ENCODE measurements at places on chromosomes 12 and 14.

DNA sequence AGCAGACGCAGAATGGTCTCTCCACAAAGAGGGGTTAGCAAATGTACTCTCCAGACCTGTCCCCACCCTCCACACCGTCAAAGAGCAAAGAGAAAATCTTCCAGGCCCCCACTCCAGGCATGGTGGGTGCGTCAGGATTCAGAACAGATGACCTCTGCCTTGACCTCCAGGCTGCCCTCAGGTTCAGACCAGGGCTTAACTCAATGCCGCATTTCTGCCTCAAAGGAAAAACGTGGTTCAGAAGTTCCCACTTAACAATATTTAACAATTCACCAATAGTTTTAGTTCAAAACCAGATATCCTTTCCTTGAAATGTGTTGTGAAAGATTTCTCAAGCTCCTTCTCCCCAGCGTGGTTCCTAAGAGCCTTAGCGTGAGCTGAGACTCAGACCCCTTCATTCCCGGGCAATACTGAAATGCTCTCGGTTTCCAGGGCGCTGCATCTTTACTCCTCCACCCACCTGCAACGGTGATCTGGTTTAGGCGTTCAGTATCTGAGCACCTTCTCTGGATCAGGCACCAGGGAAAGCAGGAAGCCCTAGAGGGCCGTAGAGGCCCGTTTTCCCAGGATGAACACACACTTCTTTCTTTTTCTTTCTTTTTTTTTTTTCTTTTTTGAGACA, 22.9 kb downstream of the HSP90AA1 start:
- DNase-seq: no peak

DNA sequence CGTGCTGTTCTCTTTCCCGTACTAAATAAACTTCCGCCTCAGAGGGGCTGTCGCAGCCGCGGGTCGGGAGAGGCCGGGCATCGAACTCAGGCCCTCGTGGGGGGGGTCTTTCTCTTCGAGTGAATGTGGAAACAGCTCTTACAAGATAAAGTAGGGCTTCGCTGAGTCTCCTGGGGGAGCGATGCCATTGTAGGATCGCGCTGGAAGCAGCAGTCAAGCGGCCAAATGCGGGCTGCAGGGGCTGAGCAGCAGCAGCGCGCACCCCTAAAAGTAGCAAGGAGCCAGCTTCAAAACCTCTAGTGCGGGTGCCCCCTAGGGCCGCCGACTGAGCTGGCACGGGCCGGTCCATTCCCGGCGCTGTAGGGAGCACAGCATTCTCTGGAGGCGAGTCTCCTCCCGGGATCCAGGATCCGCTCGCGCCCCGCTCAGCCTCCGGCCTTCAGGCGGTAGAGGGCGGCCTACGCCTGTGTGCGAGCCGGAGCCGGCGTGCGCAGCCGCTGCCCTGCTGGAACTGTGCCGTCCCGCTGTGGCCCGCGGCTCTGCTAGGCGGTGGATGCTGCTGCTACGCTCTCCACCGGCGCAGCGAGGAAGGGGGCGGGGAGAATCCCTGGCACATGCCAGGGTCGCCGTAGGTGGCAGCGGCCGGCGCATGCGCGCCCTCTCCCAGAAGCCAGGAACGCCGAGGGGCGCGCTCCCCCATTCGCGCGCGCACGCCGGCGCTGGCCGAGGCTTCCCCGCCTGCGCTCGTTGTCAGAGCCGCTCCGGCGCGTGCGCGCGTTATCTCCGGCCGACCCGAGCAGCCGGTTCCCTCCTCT, at the start of gene FUT8:
TSS of gene FUT8 (plus strand) at position 699 of the 815 bp plus-strand sequence. CDS start 148,834 bp downstream, outside the sequence.
- DNase-seq: peak; percentile 97

- peak; percentile 43 for DNase-seq
Observed at GRCh38 chr14:98210045-98210672, 1061.8 kb downstream of the BCL11B start.

DNA sequence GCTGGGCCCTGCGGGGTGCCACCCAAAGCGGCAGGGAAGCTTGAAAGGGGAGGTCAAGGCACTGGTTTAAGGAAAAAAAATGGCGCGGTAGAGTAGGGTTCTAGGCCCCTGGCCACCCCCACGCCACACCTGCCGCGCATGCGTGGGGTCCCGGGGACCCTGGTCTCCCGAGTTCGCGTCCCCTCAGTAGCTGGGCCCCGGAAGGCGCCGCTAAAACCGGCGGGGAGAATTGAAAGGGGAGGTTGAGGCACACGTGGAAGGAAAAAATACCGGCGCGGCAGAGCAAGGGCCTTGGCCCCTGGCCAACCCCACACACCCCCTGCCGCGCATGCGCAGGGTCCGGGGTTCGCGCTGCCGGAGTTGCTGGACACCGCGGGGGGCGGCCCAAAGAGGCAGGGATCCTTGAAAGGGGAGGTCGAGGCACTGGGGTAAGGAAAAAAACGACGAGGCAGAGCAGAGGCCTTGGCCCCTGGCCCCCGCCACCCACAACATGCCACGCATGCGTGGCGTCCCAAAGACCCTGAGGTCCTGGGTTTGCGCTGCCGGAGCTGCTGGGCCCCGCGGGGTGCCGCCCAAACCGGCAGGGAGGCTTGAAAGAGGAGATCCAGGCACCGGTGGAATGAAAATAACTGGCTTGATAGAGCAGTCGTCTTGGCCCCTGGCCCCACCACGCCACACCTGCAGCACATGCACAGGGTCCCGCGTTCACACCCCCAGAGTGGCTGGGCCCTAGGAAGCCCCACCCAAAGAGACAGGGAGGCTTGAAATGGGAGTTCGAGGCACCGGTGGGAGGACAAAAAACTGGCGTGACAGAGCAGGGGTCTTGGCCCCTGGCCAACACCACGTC, 314.5 kb downstream of the ALG10 start:
- no peak for DNase-seq

DNA sequence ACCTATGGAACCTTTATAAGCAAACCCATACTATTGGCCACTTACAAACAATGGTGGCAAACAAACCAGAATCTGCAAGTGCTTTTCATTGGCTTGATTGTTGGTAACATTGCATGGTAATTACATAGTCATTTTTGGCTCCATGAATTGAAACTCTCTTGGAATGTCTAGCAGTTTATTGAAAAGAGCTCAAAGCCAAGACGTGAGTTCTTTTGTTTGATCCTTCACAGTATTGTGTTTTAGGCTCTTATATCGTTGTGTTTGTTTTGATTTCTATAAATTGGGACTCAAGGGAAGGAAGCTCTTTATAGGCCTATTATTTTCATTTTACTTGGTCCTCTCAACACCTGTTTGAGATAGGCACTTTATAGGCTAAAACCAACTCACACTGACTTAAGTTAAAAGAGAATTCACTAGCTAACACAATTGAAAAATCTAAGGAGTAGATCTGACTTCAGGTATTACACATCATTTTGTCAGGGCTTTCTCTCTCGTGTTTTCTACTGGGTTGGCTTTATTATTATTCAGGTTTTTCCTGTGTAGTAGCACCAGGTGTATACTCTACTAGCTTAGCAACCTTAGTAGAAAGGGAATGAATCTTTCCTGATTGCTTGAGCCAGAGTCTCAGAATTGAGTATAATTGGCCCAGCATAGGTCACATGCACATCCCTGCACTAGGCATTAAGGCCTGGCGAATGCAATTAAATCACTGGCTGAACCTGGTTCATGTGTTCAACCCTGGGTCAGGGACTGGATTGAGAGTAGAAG, 341.4 kb downstream of the RAD51B start:
- DNase-seq: no peak

DNA sequence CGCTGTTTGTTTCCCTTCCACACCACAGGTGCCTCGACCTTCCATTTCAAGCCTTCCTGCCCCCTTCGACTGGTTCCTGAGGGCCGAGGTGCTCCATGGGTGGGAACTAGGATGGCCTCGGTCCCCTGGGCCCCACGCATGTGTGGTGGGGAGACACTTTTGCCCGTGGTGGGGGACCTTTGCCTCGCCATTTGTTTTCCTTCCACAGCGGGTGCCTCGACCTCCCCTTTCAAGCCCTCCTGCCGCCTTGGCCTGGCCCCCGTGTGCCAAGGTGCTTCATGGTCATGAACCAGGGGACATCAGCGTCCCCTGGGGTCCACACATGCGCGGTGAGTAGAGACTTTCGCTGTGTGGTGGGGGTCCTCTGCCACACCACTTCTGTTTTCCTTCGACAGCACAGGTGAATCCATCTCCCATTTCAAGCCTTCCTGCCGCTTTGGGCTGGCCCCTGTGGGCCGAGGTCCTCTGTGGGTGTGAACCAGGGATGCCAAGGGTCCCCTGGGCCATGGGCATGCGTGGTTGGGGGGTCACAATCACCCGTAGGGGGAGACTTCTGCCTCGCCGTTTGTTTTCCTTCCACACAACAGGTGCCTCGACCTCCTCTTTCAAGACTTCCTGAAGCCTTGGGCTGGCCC, 364.4 kb downstream of the ALG10 start:
- DNase-seq: no peak

DNA sequence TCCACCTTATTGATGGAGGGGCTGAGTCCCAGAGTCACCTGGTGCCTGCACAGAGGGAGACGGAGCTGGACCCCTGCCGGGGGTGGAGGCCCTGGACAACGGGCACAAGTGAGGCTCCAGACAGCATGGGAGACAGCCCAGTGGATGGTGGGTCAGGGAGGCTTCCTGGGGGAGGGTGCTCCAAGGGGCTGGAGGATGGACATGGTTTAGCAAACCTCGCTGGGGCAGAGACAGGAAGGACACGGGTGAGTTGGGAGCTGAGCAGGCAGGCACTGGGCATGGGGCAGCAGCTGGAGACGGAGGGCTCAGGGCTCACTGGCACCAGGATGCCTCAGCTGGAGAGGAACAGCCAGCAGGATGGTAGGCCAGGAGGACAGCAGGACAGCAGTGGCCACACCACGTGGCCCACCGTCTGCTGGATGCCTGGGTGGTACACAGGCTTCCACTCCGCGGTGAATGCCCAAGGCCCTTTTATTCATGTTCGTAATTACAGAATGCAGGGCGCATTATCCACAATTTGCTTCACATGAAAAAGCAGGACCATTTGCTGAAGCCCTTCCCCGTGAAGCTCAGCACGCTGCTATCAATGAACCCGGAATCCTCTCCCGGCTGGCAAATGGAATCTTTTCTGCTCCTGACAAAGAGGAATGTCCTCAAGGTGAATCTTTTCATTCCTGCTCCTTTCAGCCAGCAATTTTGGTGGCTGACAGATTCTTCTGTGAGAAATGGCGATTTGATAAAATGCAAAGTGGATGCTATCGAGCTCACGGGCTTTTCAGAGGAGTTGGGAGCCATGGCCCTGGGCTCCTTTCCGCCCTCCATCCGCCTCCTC, 138.1 kb upstream of the C14orf180 start:
- DNase-seq: no peak

DNA sequence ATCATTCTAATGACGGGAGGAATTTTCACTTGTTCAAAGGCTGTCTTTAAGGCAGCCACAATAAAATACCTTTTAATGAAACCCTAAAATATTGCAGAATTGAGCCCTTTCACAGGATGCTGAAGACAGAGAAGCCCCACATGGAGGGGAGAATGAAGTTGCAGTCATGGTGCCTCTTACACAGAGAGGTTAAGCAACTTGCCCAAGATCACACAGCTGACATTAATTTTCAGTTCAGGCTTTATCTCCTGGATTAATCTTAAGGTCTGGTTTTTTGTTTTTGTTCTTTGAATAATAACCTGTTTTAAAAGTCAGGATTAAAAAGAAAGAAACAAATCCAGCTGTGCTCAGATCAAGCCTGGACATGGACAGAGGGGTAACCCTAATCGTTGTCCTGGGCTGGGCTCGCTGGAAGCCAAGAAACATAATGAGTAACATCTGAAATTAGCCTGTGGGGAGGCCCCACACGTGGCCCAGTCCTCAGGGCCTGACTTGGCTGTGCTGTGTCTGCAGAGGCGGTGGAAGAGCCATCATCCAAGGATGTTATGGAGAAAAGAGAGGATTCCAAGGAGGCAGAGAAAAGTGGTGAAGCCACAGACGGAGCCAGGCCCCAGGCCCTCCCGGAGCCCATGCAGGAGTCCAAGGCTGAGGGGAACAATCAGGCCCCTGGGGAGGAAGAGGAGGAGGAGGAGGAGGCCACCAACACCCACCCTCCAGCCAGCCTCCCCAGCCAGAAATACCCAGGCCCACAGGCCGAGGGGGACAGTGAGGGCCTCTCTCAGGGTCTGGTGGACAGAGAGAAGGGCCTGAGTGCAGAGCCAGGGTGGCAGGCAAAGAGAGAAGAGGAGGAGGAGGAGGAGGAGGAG, 8.0 kb downstream of the CHGA start:
- no peak for DNase-seq

DNA sequence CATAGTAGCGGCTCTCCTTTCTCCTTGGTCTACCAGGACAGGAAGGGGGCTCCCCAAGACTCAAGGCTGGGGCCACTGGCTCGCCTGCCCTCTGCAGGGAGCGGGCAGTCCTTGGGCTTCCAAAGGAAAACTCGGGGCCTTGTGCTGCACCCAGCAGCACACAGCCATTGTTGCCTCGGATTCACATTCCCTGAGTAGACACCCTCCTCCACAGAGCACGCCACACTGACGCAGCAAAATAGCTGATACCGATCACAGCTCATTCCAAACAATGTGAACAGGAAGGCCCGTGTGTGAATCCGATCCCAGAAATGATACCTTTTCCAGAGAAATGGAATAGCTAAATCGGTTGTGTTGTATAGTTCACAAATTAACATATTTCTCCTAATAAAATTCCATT, 65.1 kb upstream of the DYNC1H1 start:
- DNase-seq: no peak

- no peak for DNase-seq
Observed at GRCh38 chr12:29611906-29612305, 114.4 kb upstream of the OVCH1 start.

DNA sequence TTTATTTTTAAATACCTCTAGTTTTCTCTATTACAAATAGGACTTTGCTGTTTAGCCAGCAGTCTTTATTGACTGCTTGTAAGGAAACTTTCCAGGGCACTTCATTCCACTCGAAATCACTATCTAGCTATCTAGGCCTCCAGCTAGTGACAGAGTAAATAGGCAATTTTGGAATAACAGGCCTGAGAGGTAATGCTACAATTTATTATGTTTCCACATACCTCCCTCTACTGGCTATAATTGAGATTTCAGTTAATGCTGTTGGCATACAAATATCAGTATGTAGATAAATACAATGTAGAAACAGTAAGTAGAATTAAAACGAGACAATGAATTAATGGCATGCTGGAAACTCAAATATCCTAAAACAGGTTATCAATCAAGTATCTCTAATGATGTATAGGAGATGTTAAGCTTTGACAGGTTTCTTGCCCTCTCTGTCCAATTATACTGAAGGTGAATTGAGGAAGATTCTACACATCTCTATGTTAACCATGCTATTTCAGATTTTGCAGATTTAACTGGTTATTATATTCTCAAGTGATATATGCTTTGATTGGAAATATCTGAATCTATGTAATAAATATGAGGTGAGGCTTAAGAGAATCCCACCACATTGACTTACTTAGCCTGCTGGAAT, 7.2 kb downstream of the DTD2 start:
- DNase-seq: no peak
